ENCODE measurements at places on chromosomes 11 and 22.

GRCh38 chr11:77568916-77569675 is 20.7 kb upstream of the AQP11 start:
- DNase-seq: no peak

GRCh38 chr22:16957781-16958180 is 50.2 kb downstream of the GAB4 start:
- DNase-seq: no peak

- peak; percentile 54 for DNase-seq
Observed at GRCh38 chr11:111586388-111586831, 15.8 kb upstream of the SIK2 start.

DNA sequence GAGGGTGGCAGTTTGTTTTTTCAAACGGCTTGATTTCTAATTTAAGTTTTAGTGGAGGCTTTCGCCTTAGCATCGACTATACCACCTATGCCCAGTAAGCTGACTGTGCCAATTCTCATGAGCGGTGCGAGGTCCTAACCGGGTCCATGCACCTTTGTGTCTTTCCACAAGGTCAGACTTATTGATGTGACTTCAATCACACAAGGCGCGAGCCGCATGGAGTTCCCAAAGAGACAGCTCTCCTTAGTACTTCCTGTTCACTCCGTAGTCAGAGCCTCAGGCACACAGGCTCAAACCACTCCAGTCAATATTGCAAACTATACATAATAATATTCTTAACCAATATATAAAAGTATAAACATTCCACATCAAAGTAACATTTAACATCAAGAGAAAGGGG is 18.2 kb downstream of the ST14 start:
- no peak for DNase-seq

- DNase-seq: peak; percentile 29
Observed at GRCh38 chr22:44743804-44744211, 8.6 kb upstream of the ARHGAP8 start.

DNA sequence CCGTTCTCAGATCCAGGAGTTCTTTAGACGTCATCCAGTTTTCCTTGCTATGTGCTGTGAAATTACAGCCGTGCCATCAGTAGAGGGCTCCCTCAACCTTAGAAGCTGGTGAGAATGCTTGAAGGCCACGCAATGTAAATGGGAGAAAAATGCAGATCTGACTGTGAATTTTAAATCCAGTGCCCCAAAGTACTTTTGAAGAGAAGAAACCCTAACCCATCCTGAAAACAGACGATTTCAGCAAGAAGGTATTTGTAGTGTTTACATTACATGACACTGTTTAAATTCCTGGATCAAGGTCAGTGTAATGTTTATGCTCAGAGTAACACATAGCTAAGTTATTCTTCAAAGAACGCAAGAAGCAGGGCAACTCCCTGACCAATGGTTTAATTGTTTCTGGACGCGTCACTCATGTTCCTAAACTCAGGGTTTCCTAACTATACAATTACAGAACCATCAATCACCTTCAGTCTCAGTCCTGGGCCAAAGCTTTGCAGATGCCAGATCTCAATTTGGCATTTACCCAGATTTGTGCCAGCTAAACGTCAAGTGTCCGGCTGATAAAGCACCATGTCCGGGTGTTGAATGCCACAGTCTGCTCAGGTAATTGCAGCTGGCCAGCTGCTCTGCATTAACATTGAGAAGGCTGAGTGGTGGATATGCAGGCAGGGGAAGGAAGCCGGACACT is 38.2 kb downstream of the ADAMTS8 start:
- DNase-seq: peak; percentile 69

DNA sequence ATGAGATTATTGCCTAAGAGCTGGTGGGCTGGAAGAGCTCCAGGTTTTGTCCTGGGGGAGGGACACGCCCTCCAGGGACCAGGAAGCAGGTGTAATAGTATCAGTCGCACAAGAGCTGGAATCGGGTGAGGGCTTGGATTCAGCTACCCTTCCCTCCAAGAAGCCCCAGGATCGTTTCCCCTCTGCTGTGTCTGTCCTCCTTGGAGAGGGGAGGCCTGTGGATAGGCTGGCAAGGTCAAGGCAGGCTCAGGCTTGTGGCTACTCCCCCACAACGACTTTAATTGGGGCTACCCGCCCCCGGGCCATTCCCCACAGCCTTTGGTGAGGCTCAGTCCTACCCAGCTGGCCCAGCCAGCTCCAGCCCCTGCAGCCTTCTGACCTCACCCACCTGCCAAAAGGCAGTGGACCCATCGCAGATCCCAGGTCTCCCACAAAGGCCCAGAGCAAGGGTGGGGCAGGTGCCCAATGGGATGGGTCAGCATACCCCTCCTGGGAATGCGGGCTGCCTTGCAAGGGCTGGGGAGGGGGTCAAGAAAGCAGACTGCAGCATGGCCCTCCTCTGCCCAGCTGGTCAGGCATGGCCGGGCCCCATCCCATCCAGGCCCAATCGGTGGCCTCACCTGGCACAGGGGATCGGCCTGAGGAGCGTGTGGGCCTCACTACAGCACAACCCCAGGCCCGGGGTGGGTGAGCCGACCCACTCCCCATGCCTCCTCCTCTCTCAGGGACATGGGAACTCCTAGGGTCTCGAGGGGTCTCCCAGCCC is 1.0 kb downstream of the CTSD start:
- no peak for DNase-seq

GRCh38 chr11:35650006-35650405 is 12.6 kb upstream of the TRIM44 start:
- DNase-seq: peak; percentile 48

- no peak for DNase-seq
Observed at GRCh38 chr11:12174128-12174476, 63.7 kb downstream of the MICAL2 start.

DNA sequence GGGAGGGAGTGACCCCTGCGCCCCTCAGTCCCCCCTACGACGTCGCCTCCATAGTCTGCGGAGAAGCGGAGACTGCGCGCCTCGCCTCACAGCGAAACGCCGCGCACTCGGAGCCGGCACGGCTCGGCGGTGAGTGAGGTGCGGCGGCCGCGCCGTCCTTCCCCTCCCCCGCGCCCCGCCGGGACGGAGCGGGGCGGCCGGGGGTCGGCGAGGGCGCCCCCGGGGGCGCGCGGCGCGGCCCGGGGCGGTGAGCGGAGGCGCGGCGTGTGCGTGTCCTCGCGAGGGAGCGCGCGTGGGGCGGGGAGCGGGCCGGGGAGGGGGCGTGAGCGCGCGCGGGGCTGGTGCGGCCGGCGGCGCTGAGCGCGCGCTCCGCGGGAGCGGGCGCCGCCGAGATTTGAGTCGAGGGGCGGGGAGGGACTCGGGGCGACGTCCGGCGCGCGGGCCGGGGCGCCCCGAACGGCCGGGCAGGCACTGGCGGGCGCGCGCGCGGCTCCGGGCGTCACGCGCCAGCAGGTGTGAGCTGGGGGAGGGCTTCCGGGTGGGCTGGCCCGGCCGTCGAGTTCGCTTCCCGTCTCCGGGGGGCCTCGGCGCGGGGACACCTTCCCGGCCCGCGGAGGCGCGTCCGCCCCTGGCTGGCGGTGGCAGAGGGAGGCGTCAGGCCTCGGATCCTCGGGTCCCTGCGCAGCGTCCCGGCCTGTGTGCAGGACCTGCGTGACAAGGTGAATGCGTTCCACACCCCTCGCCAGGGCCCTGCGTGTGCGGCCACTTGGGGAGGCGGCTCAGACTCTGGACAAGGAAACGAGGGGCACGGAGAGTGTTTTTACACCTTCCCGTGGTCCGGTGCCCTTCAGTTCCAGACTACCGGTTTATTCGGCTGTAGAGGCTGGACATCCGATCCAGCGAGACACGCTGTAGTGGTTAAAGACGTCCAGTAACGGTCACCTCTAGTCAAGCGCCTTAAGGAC is 50.4 kb downstream of the FAM83F start:
- DNase-seq: no peak

GRCh38 chr11:36258730-36259360 is 30.4 kb downstream of the COMMD9 start:
- DNase-seq: peak; percentile 75

GRCh38 chr11:1880746-1881441 is 10.8 kb downstream of the PRR33 start:
- no peak for DNase-seq

DNA sequence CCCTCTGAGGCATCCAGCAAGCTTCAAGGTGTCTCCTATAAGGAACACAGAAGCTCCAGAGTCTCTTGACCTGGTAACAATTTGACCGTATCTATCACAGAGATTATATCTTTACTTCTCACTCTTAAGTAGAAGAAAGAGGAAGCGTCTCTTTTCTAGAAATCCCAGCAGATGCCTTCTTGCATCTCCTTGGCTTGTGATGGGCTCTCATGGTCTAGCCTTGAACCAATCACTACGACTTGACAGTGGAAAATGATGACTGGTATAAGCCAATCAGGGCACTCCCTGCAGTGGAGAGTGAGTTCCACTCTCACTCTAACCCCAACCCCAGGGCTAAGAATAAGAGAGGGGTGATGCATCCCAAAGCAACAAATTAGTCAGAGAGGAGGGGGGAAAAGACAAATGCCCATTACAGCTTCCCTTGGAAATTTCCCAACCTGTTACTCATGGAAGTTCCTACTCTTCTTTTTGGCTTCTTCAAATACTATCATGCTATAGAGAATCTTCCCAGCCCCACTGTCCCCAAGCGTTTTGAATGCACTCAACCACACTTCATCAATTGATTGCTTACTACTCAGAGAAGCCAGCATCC is 293.5 kb downstream of the MN1 start:
- DNase-seq: peak; percentile 61

- DNase-seq: no peak
Observed at GRCh38 chr11:122754553-122755322, 83.6 kb upstream of the CRTAM start.

Data from fibroblast of skin of abdomen (primary cell).